ENCODE measurements at places on chromosomes 11 and 22.

- peak; percentile 47 for DNase-seq
Measured at GRCh38 chr22:50531962-50532674, 2.3 kb upstream of the TYMP start.

GRCh38 chr22:39714321-39714720 is 143.8 kb downstream of the CACNA1I start:
- DNase-seq: no peak

DNA sequence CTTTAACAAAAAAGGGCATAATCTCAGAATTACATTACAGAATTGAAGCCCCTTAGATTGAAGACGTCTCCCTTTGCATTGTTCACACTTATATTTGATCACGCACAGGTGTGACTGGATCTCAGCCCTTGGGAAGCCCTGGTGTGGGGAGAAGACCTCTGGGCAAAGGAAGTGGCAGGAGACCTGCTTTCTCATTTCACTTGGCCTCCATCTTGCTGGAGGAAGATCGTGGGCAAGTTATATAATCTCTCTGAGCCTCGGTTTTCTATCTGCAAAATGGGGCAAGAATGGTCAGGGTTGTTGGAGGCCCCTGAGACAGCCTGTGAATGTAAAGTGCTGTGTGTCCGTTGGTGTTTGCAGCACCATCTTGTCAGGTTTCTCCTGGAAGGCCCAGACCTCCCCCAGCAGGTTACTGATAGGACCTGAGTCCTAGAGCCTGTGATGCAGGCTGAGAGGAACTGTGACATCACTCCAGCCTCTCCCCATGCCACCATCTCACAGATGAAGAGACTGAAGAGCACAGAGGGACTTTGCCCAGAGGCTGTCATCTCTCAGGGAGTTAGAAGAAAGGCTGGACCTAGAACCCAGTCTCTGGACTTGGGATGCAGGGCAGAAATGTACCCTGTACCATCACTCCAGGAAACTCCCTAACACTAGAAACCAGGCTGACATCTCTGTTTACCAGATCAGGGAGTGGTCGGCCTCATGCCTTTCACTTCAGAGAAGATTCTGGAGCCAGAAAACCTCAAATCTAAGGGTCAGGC is 1.1 kb upstream of the APOA1 start:
- no peak for DNase-seq

DNA sequence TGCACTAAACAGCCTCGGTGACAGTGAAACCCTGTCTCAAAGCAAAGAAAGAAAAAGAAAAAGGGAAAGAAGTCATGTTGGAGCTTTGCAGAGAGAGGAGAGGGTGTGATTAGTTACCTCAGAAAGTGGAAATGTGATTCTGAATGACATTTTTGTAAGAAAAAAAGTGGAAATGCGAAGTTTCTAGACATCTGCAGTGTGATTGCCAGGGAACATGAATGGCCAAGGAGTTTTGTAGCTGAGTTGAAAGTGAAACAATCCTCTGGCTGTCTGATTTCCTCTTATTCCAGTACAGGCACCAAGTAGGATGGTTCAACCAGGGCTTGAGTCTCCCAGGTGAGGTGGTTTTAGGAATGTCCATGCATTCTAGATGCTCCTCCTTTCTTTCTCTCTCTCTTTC is 17.8 kb upstream of the SYVN1 start:
- DNase-seq: no peak

DNA sequence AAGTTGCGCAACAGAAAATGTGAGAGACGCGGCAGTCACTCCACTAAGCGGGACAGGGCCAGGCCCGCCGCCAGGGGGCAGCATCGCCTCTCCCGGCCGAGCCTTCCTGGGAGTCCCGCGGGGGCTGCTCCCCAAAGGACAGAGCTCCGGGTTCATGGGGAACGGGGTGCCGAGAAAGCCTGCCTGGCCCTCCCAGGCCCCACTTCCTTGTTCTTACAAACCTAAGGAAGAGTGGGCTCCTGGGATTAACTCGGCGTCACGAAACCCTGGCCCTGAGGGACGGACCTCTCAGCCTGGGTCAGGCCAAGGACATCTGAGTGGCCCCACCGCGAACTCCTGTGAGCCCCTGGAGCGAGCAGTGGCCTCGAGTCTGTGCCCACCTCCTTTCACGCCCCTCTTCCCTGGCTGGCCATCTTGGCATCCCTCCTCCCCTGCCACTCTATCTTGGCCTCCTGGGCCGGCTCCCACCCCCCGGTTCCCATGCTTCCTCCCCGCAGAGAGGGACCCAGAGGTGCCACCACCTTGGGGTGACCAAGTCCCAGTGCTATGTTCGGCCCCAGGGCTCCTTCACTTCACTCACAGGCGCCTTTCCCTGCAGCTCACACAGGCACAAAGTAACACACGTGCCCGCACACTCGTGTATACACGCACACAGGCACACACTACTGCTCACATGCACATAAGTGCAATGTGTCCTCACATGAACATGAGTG is 99.9 kb upstream of the FGF3 start:
- peak; percentile 53 for DNase-seq

DNA sequence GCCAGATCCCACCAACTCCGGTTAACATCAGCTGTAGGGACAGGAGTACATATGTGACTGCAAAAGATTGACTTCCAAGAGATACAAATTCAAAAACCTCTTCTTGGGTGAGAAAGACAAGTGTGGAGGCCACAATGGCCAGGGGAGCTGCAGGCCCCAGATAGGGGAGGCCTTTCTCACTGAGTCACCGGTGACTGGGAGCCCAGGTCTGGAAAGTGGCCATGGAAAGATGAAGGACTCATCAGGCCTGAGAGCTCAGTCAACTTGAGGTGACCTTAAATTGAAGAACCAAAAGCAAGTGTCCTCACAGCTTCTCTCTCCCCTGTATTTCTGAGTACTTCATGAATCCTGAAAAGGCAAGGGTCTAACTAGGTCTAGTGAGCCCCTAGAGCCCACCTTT is 90.4 kb upstream of the CLPB start:
- peak; percentile 37 for DNase-seq

DNA sequence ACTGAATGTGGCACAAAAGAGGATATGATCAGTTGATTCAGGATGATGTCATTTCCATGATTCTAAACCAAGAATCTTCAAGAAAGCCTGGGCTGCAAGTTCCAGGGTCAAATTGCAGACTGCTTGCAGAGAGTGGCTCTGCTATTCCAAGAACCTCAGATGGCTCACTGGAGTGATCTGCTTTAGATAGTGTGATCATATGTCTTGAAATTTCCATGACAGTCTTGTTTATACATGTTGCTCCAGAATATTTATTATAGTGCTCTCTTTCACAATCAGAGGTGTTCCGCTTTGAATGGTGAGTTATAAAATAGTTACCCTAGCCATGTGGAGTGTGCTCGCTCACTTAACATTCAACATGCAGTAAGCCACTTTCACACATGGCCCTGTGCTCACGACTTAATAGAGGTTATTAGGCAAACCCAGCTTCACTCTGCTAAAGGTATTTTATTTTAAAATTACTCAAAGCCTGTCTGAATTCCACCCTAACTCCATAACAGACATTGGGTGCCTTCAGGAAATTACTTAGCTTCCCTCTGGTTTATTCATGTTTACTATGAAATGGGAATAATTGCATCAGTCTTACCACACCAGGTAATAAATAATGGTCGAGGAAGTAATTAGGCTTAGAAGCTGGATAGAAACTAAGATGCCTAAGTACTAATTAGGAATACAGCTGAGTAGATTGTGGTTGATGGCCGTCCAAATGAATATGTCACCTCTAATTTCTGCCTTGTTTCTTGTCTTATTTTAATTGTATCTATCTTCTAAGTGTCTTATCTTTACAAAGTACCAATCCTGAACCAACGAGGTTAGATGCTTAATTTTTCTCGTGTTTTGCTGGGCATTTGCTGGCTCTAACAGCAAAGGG is 187.9 kb downstream of the ETS1 start:
- peak; percentile 74 for DNase-seq

- no peak for DNase-seq
Measured at GRCh38 chr22:30033901-30034300, 46.4 kb upstream of the HORMAD2 start.

DNA sequence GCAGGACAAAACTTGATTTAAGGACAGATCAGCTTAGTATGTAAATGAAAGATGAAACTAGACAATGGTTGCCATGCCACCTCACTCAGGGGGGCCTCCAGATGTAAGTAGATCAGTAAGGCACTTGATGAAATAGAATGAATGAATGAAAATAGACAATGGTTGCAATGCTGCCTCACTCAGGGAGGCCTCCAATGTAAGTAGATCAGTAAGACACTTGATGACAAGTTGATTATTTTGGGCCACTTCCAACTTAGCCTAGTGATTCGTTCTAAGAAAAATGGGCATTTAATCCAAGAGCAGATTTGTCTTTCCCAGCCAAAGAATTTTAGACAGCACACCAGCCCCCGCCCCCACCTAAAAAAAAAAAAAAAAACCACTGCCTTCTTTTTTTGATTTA is 19.2 kb upstream of the SLC5A12 start:
- DNase-seq: peak; percentile 94

DNA sequence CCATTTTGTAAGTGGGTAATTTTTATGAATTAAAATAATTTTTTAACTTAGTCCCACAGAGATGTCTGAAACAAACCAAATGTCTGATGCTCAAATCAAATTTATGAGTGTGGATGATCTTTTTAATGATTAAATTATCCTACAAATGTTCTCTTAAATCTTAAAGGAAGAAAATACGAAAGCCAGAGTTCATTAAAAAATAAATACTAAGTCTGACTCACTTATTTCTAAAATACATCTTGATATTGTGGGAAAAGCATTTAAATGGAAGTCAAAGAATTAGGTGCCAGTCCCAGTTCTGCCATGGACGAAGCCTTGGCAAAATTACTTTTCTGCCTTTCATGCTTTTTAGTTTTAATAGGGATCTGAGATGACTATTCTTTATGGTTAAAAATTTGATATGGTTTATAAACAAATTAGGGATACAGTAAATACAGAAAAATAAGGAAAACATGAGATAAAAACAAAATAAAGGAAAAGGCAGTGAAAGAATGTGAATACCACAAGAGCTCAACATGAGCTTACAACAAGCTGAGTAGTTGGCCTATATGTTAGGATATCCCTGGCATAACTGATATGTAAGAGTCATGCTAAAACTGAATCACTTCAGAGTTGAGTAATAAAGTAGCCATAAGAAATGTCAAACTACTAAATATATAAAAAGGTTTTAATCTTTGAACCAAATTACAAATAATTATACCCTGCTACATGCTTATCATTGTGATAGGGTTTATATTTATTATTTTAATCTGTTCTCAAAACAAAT is 9.2 kb downstream of the CCDC34 start:
- DNase-seq: peak; percentile 61

GRCh38 chr22:23781511-23782183 is 5.1 kb upstream of the SMARCB1 start:
- DNase-seq: peak; percentile 60

DNA sequence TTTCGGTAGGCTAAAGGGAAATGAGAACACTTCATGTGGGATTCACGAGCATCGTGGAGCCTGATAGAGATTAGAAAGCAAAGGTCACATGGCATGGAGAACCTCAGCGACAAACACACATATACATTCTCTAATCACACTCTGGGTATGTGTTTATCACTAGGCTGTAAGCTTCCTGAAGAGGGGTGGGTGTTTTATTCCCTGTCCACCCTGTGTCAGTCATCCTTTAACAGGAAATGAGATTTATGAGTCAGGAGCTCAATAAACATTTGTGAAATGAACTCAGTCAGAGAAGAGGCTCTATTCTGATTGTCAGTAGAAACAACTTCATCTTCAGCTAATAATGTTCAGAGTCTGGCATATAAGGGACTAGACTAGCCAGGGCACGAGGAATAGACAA is 71.7 kb upstream of the EIF3M start:
- no peak for DNase-seq

GRCh38 chr11:35030716-35031213 is 108.2 kb upstream of the CD44 start:
- DNase-seq: peak; percentile 94

DNA sequence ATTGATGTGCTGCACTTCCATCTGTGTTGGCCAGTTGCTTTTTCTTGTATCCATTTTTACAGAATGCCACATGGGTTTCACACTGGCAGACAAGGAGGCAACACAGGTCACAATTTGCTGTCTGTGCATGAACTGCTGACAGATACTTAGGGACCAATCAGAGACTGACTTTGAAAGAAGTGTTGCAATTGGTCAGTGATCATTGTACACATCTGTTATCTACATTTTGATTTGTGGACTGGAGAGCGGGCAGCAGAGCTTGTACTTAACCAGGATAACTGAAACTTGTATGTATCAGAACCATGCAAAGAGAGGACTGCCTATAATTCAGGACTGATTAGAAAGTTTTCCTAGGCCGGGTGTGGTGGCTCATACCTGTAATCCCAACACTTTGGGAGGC is 21.8 kb downstream of the PRR5 start:
- no peak for DNase-seq

GRCh38 chr11:85977751-85978160 is 91.1 kb downstream of the PICALM start:
- DNase-seq: no peak

GRCh38 chr11:67372993-67373647 is at the start of gene CLCF1:
TSS of gene CLCF1 (minus strand) at chr11:67373598. CDS start at chr11:67373539, 59 bp downstream.
- peak; percentile 77 for DNase-seq

DNA sequence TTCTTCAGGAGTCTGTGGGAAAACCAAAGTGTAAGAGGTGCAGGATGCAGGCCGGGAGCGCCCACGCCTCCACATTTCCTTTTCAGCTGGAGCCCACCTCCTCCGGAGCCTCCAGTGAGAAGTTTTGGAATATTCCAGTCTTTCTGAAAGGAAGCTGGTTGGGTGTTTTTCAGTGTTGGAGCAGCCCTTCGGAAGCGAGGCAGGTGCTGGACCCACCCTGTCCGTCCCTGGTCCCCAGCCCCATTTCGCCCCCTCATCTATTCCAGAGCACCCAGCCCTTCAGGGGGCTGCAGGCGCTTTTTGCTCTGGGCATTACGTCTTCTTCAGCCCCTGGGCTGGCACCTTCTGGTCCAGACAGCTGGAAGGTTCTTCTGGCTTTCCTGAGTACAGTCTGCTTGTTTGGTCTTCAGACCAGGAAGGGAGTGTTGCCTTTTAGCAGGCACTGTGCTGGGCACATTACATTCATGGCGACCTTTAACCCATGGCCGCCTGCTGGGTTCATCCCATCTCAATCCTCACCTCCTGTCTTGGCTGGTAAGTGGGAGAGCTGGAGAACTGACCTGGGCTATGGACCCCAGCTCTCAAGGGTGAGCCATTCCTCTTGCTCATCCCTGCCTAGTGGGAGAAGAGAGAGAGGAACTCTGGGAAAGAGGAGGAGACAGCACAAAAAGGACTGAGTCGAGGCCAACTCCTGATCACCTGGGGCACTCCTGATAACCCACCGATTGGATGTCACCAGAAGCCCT is 710 bp upstream of the THY1 start:
- peak; percentile 27 for DNase-seq

GRCh38 chr11:9461760-9462134 is 935 bp downstream of the ZNF143 start:
- DNase-seq: peak; percentile 22

DNA sequence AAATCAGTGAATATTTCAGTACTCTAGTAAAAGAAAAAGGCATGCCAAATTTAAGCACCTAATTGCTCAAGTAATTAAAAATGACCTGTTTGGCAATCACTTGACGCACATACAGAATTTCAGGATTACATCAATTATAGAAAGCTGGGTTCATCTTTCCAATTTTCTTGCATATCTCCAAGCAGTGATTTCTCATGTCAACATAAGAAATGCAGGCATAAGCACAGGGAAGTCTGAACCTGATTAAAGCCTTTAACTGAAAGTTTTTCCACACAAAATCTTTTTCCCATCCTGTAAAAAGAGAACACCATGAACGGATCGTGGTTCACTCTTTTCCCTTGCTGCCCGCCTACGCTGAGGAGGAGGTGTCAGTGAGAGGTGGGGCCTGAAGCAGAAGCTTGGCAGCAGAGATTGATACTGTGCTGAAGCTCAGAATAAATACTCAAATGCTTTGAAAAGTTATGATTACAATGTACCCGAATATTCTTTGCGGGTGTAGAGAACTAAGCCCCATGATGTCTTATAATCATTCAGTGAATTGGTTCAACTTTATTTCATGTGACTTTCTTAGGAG is 704.1 kb upstream of the CCDC90B start:
- no peak for DNase-seq

Data from fibroblast of skin of abdomen (primary cell).